ENCODE measurements at places on chromosomes 11 and 22. TPM values are rescaled to one million over a fixed set of nuclear protein-coding genes. Genes with fewer than 3 reads are reported as not detected.
A peak's percentile ranks its signal among the peaks of the same experiment; 100 is the strongest.

- no peak overlapping the region for H3K4me3 ChIP-seq
- no peak for DNase-seq
- no peaks in the 10 kb centered on the region for H3K4me1 ChIP-seq
- no peak overlapping the region for H3K27ac ChIP-seq
These were observed 608 bp downstream of the MLC1 start for GRCh38 chr22:50084614-50085021.

GRCh38 chr11:100837311-100837710 lies 150.2 kb downstream of the ARHGAP42 start:
- no peaks in the 10 kb centered on the region for H3K4me1 ChIP-seq
- DNase-seq, result no peak
- H3K36me3 ChIP-seq, result no peaks in the 10 kb centered on the region
- no peak overlapping the region for H3K4me3 ChIP-seq
- H3K27ac ChIP-seq, result no peak overlapping the region
- H3K27me3 ChIP-seq, result no peaks in the 10 kb centered on the region

DNA sequence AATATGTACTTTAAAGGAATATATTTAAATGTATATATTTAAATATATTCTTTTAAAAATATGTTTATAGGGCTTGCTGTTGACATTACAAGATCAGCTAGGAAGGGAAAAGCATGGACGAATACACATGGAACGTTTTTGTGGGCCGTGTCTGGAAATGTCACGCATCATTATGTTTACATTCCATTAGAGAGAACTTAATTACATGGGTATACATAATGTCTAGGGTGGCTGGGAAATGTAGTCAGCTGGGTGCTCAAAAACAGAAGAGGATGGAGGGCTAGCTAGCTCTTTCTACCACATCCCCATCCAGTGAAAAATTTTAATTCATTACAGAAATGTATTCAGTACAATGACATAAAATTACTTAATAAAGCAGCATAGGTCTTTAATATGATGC lies 371.2 kb downstream of the DYNC2H1 start:
- H3K27ac ChIP-seq, result no peak overlapping the region
- DNase-seq, result no peak
- H3K27me3 ChIP-seq, result no peaks in the 10 kb centered on the region

Gene GDPD4
- total RNA-seq, result not detected

Gene SCN3B
- total RNA-seq, result not detected

Gene SMC1B
- 0.07 TPM for total RNA-seq

Gene MN1
- total RNA-seq, result 0.07 TPM

GRCh38 chr11:45412521-45412920 lies 126.4 kb upstream of the SYT13 start:
- no peak for DNase-seq
- H3K4me3 ChIP-seq, result no peak overlapping the region
- H3K27me3 ChIP-seq, result peaks cover 31% of the 10 kb centered on the region
- no peaks in the 10 kb centered on the region for H3K4me1 ChIP-seq
- H3K27ac ChIP-seq, result no peak overlapping the region

Gene RBM4B
- 61.3 TPM for total RNA-seq

GRCh38 chr22:44439356-44440223 lies 58.4 kb downstream of the RTL6 start:
- no peak for DNase-seq
- H3K27me3 ChIP-seq, result no peaks in the 10 kb centered on the region
- H3K4me3 ChIP-seq, result no peak overlapping the region
- H3K27ac ChIP-seq, result no peak overlapping the region

Gene RAG2
- not detected for total RNA-seq

DNA sequence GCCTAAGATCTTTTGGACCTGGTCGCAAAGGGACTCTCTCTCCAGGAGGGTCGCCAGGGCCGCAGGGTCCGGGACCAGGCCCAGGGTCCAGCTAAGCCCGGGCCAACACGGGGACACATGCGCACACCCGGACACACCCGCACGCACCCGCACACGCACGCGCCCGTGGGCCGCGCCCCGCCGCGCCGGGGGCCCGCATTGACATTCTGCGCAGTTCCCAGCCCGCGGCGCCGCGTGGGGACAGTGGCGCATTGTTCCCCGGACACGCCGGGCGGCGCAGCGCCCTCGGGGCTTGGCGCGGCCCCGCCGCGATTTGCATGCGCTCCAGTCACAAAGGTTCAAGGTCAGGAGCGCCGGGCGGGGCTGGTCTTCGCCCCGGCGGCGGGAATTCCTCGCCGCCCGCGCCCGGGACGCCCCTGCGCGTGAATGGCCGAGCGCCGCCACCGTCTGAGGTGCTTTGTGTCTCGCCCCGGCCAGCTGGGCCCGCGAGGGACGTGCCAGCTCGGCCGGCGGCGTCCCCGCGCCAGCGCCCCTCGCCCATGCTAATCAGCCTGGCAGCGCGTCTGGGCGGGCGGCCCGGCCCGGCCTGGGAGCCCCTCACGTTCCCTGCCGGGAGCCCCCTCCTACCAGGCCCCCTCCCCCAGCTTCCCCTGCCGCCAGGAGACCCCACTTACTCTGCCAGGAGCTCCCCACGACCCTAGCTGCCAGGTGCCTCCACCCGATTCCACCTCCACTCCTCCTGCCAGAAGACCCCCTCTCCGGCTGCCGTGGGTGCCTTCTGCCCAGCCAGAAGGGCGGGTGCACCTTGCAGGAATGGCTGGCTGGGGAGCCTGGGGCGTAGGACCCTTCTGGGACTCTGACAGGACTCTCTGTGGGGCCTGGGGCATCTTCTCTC lies 50.5 kb upstream of the WNT7B start:
- no peaks in the 10 kb centered on the region for H3K4me1 ChIP-seq
- H3K36me3 ChIP-seq, result no peaks in the 10 kb centered on the region
- no peaks in the 10 kb centered on the region for H3K27me3 ChIP-seq
- H3K4me3 ChIP-seq, result no peak overlapping the region

Gene NCAPH2
- total RNA-seq, result 71.5 TPM

DNA sequence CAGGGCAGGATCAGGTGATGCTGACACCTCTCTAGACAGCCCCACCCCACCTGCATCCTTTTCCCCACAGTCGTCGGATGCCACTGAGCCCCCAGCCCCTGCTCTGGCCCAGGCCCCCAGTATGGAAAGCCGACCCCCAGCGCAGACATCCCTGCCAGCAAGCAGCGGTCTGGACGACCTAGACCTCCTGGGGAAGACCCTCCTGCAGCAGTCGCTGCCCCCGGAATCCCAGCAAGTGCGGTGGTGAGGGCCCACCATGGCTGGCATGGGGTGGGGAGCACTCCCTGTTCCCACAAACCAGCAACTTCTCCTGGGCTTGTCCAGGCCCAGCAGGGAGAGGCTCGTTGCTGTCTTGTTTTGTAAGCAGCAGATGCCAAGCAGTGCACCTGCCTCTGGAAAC lies 9.5 kb upstream of the SH3BP1 start:
- H3K36me3 ChIP-seq, result peaks cover 28% of the 10 kb centered on the region
- DNase-seq, result no peak
- no peak overlapping the region for H3K4me3 ChIP-seq
- peaks cover 69% of the 10 kb centered on the region for H3K4me1 ChIP-seq
- no peak overlapping the region for H3K27ac ChIP-seq
- no peaks in the 10 kb centered on the region for H3K27me3 ChIP-seq

Gene WT1
- not detected for total RNA-seq

Gene IFITM10
- 1.1 TPM for total RNA-seq

Gene IGLL5
- 46.9 TPM for total RNA-seq

DNA sequence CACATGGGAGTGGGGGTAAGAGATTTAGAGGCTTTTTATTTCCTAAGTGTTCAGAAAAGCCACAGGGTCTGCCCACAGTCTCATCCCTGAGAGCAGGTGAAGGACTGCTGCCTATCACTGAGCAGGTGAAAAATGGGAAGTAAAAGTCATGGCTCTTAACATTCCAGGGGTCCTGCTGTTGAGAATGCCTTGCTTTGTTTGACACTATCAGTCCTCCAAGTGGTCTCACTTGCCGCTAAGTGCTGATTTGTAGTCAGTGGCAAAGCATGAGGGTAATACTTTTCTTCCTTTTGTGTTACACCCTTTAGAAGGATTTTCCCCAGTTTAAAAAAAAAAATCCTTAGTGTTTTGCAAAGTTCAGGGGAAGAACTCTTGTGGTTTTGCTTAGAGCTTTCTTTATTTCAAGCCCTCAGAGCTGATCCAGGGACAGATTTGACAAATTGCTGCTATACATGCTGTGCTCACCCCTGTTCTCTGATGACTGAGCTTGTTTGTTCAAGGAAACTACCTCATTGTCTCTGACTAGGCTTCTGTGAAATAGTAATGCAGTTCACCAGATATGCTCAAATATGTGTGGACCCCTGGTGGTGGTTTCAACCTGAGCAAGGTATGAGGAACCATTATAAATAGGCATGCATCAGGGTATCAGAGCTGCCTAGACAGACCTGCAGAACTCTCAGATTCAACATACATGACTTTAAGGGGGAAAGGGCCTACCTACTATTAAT lies 141.0 kb downstream of the ARHGAP42 start:
- H3K4me3 ChIP-seq, result no peak overlapping the region
- DNase-seq, result peak; percentile 56
- peaks cover 4% of the 10 kb centered on the region for H3K4me1 ChIP-seq
- H3K36me3 ChIP-seq, result no peaks in the 10 kb centered on the region

DNA sequence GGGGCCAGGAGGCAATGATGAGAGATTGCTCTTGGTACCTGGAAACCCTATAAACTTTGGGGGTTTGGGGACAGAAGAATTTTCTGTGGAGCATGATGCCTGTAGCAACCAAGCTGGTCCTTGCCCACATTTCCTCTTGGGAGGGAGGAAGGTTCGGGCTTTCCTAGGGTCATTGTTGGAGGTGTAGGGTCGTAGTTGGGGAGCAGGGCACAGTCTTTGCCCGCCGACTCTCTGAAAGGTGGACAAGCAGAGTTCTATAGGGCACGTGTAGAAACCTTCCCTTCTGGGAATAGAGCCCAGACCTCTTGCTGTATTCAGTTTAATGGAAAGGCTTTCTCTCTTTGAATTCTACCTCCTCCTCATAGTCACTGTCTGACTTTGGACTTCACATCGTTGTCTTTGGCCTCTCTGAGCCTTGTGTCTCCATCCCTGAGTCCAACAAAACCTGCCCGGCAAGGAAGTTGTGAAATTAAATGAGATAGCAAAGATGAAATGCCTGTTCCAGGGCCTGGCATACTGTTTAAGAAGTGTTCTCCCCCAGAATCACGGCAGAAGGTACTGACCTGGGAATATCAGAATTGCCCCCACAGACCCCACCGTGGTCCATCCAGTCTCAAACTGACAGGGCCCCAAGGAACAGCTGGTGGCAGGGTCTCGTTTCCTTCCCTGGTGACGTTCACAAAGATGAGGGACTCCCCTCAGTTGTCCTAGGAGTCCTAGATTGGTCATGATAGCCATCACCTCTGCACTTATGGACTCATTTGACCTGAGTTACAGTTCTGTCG lies 1.6 kb downstream of the PRDM11 start:
- H3K36me3 ChIP-seq, result no peaks in the 10 kb centered on the region
- no peak overlapping the region for H3K4me3 ChIP-seq
- no peak overlapping the region for H3K27ac ChIP-seq
- DNase-seq, result no peak
- H3K27me3 ChIP-seq, result no peaks in the 10 kb centered on the region

Gene APLNR
- not detected for total RNA-seq

DNA sequence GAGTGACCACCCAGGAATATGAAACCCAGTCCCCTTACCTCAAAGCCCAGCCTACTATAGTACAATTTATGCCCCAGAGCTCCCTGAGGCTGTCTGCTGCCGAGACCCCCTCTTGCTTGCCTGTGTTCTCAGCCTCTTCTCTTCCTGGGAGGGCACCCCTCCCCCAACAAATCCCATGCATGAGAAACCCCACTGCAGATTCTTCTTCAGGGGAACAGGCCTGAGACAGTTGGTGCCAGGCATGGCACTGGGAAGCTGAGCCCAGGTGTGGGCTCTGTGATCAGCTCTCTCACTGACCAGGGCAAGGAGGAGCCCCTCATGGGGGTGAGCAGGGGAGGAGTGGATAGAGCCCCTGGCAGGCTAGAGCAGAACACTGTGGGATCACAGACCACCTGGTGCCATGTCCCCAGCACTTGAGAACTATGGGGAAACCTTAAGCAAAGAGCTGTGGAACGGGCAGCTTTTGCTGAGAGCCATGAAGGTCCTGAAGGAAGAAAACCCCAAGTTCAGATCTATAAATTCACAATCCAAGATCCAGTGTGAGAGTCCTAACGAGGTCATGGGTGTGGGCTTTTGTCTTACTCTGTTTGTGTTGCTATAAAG lies 46.5 kb upstream of the TH start:
- no peaks in the 10 kb centered on the region for H3K27me3 ChIP-seq
- DNase-seq, result no peak
- H3K4me1 ChIP-seq, result peaks cover 6% of the 10 kb centered on the region
- H3K36me3 ChIP-seq, result no peaks in the 10 kb centered on the region
- no peak overlapping the region for H3K27ac ChIP-seq
- H3K4me3 ChIP-seq, result no peak overlapping the region

Gene HTR3B
- not detected for total RNA-seq

DNA sequence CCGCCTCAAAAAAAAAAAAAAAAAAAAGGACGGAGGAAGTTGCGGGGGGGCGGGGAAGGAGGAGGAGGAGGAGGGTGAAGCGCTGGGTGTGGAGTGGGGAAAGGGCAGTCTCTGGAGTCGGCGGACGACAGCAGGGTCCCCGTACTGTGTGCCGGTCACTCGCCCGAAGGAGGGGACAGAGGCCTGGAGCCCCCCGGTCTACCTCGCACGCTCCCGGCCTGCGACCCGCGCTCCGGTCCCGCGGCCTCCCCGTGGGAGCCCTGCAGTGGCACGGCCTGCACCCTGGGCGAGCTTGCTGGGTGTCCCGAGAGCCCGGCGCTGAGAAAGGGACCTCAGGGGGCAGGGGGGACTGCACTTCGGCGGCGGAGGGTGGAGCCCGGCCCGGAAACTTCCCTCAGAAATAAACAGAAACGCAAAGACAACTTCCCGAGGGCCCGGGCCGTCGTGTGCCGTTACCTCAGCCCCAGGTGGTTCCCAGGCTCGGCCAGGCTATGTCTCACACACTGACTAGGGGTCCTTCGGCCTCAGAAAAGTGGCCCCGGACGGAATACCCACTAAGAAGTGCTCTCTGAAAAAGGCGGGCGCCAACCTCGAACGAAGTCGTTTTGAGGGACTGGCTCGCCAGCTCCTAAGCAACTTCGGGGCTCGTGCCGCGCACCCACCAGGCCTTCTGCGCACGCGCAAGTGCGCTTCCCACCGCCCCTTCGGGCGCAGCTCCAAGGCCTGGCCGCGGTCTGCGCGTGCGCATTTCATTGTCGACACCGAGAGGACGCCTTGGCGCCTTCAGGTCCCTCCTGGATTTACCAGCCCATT lies at the start of gene MAJIN:
MAJIN (minus strand) TSS at position 688 of the 813 bp plus-strand sequence. CDS start 12,703 bp downstream, outside the sequence.
- H3K36me3 ChIP-seq, result no peaks in the 10 kb centered on the region
- peak; percentile 92 for DNase-seq
- H3K4me1 ChIP-seq, result peaks cover 31% of the 10 kb centered on the region

Gene LRFN4
- total RNA-seq, result 10.6 TPM

- peaks cover 17% of the 10 kb centered on the region for H3K4me1 ChIP-seq
- no peak overlapping the region for H3K27ac ChIP-seq
- DNase-seq, result no peak
- H3K27me3 ChIP-seq, result peaks cover 14% of the 10 kb centered on the region
- H3K36me3 ChIP-seq, result no peaks in the 10 kb centered on the region
These were observed 2.1 kb downstream of the C22orf23 start for GRCh38 chr22:37951305-37951704.

All from B cell (primary cell).